ENCODE measurements at places on chromosomes 3 and 15.
A peak's percentile ranks its signal among the peaks of the same experiment; 100 is the strongest.

DNA sequence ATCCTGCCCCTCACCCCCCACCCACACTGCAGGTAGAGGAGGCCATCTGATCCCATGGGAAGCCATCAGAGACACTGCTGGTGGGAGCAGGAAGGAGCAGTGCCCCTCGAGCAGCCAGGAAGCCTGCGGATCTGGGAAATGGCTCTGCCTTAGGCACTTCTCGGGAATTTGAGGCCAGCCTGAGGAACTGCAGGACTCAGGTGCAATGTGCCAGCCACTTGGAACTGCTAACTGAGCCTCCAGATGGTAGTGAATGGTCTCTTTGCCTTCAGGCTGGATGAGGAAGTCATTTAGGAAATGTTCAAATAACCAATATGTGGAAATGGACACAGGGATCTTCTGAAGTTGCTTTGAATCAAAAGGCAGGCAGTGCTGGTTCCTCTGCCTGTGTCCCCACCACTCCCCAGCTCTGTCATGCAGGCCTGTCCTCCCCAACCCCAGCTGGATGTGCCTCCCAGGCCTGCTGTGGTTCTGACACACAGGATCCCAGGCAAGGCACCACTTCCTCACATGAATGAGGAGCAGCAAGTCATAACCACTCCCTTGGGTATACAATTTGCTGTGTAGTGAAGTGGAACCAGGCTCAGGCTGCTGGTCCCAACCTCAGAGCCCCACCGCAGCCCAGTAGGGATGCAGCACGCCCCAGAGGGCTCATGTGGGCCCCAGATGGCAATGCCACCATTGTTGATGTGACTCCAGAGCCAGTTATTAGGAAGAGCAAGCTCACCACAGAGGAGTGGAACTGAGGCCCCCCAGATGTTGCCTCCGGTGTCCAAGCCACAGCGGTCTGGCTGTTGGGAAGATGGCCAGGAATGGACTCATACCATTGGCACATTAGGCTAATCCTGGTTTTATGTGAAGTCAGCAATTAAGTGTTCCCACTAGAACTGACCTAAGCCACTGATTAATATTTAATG is 46.5 kb upstream of the LIMD1 start:
- DNase-seq: peak; percentile 50

GRCh38 chr15:60079210-60079609 is 75.1 kb downstream of the FOXB1 start:
- peak; percentile 27 for DNase-seq

DNA sequence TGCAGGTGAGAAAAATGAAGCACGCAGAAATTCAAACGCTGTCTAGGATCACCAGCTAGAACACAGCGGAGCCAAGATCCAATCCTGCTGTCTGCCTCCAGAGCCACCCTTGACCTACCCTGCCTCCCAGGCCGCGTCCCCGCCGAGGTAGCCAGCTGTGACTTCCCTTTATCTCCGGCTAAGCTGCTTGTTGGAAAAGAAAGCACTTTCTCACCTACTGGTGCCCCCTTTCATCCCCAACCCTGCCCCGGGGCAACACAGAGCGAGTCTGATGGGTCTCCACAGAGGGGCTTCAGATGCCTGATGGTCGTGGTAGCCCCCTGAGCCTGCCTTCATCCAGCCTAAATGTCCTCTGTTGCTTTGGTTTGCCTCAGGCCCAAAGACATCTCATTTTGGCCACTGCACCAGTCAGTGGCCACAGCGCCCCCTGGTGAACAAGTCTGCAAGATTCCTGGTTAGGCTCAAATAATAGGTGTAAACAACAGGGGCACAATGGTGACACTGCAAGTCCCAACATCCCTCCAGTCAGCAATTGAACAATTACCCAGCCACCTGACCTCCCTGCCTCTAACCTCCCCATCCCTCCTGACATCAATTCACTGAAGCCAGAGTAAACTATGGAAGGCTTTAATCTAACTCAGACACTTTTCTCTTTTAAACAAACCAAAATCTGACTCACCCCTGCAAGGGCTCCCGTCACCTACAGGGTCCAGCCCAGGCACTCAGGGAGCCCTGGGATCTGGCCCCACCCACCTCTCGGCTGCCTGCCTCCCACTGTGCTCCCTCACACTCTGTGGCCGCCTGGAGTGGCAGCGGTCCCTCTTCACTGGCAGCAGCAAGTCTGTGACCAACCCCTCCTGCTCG is 27.3 kb upstream of the BCL2L10 start:
- peak; percentile 74 for DNase-seq

DNA sequence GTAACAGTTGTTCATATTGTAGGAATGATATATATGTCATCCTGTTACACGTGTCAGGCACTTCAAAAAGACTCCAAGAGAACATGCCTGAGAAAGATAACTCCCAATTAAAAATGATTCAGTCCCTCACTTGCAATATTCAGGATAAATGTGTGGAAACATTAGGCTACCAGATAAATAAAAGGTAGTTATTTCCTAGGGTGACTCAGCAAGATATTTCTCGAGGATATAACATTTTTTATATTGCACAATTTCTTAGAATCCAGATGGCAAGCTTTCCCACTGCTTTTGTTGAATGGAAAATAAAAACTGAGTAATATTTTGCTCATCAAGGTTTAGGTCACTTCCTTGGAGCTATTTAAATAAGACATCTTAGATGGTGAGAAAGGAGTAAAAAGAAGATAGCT is 181.4 kb downstream of the GAP43 start:
- peak; percentile 96 for DNase-seq

GRCh38 chr3:185631108-185631507 is 45.0 kb downstream of the SENP2 start:
- DNase-seq: peak; percentile 30

DNA sequence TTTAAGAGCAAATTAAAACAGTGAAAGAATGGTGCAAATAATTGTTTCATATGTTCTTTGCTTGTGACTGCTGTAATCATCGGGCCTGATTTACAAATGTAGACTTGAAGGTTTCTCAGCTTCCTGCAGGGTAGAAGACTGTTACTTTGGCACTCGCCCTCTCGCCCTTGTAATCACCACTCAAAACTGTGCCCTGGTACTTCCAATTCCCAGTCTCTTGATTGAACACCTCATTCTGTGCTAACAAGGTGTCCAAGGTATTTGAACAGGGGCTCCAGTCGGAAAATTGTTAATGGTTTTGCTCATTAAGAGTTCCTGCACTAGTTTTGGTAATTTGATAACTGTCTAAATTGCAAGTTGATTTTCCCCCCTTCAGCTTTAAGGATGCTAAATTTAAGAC is 209.5 kb downstream of the ZIC1 start:
- DNase-seq: no peak

DNA sequence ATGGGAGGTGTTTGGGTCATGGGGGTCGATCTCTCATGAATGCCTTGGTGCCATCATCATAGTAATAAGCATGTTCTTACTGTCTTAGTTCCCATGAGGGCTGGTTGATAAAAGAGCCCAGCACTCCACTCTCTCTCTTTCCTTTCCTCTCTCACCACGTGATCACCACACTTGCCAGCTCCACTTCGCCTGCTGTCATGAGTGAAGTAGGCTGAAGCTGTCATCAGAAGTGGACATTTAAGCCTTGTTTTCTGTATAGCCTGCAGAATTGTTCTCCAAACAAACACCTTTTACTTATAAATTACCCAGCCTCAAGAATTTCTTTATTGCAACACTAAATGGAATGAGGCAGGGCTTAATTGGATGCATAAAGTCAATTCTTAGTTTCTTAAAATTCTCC is 6.1 kb downstream of the OR5H1 start:
- no peak for DNase-seq

- no peak for DNase-seq
Measured at GRCh38 chr3:126018545-126018944, 49.6 kb downstream of the ROPN1B start.

DNA sequence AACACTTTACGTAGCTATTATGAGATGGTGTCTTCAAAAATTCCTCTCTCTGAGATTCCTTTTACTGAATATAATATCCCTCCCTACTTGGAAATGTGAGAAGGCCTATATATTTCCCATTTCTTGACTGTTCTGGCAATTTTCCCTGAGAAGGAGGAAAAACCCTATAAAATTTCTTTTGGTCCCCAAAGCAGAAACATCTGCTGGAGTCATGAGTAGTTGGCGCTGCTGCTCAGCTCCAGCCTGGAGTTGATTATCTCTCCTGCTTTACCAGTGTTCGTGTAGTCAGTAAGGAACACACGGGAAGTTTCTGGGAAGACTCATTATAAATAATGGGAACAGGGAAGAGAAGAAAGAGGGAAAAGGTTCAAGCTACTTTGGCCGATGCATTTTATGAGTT is 680.1 kb downstream of the EPHA3 start:
- DNase-seq: no peak

DNA sequence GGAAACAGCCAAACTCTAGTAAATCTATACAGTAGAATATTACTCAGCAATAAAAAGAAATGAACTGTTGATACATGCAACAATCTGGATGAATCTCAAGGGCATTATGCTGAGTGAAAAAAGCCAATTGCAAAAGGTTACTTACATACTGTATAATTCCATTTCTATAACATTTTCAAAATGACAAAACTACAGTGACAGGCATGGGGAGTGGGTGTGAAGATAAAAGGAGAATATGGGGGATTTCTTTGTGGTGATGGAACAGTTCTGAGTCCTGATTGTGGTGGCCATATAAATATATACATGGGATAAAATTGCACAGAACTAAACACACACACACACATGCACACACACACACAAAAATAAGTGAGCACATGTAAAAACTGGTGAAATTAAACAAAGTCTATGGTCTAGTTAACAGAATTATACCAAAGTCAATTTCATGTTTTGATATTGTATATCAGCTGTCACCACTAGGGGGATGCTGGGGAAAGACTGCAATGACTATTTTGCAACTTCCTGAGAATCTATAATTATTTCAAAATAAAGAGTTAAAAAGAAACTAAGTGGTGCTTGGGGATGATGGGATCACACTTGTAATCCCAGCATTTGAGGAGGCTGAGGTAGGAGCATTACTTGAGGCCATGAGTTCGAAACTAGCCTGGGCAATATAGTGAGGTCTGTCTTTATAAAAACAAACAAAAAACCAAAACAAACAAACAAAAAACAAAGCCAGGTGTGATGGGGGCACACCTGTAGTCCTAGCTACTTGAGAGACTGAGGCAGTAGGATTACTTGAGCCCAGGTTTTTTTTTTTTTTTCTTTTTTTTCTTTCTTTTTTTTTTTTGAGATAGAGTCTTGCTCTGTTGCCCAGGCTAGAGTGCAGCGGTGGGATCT is 66.0 kb downstream of the SPTSSB start:
- DNase-seq: peak; percentile 55

DNA sequence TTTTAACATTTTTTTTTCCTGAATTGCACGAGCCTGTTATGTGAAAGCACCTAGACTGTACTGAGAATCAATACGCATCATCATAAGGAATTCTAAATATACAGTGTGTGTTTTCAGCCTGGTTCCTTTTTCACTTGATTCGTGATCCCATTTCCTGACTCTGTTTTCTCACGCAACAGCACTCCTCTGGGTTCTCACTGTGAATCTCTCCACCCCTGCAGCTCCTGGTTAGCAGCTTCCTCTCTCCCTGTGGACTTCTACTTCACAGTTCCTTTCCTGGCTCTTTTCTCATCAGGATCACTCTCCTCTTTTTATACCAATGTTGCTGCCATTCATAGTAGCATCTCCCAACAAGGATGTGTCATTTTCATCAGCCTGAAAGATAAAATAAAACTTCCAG is 297.2 kb downstream of the CADM2 start:
- no peak for DNase-seq

- peak; percentile 80 for DNase-seq
Measured at GRCh38 chr15:99016680-99017321, 9.2 kb upstream of the PGPEP1L start.

DNA sequence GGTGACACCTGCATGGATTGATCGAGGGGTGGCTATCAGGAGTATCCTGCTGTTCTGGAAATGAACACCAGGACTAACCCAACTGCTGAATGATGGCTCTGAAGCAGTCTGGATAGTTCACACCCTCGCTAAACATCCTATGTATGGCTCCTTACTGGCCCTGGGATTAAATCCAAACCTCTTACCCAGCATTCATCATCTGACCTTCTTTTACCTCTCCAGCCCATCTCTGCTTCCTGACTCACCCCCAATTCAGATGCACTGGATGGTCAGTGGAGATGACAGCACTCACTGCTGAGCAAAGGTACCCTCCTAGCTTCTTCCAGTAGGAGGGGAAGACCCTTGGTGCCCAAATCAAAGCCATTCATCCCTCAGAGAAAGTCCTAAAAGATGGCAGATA is 235.2 kb upstream of the TRIM42 start:
- DNase-seq: no peak

All from ELR (cell line).